H9 (cell line): ENCODE measurements at places on chromosomes 2 and 18. TPM values are rescaled to one million over a fixed set of nuclear protein-coding genes. Genes with fewer than 3 reads are reported as not detected.

PLB1 gene
- total RNA-seq, result 0.42 TPM in 1 of 2 replicates, not detected in the other

HOXD13 gene
- not detected in 2 replicates for total RNA-seq

ARHGAP25 gene
- 1.3 TPM in 2 replicates for total RNA-seq

CIB4 gene
- not detected in 2 replicates for total RNA-seq

PRR30 gene
- total RNA-seq, result not detected in 2 replicates

SP100 gene
- total RNA-seq, result 0.28 and 0.86 TPM in 2 replicates

EMILIN2 gene
- total RNA-seq, result 20.0 and 21.3 TPM in 2 replicates

ANKRD30B gene
- total RNA-seq, result not detected in 2 replicates

IMPACT gene
- 41.9 and 44.3 TPM in 2 replicates for total RNA-seq

LPIN2 gene
- 9.2 and 9.9 TPM in 2 replicates for total RNA-seq

TUBA3E gene
- total RNA-seq, result 0.13 and 0.26 TPM in 2 replicates

LRATD1 gene
- 0.31 and 0.39 TPM in 2 replicates for total RNA-seq

LYG1 gene
- 0.31 and 0.37 TPM in 2 replicates for total RNA-seq

GRB14 gene
- total RNA-seq, result 7.6 and 9.6 TPM in 2 replicates

MAB21L4 gene
- 0.15 and 0.37 TPM in 2 replicates for total RNA-seq

NMUR1 gene
- total RNA-seq, result 0.13 and 0.20 TPM in 2 replicates

TSPYL6 gene
- not detected in 2 replicates for total RNA-seq

COL6A3 gene
- 0.66 and 0.81 TPM in 2 replicates for total RNA-seq

ANKRD62 gene
- not detected in 2 replicates for total RNA-seq

BZW1 gene
- 366 and 370 TPM in 2 replicates for total RNA-seq

CTNNA2 gene
- total RNA-seq, result 4.5 and 5.5 TPM in 2 replicates

TPO gene
- total RNA-seq, result not detected in 2 replicates

OST4 gene
- total RNA-seq, result 214 and 215 TPM in 2 replicates

CD8B2 gene
- not detected in 2 replicates for total RNA-seq

MC5R gene
- not detected in 2 replicates for total RNA-seq

ITGB6 gene
- not detected in 2 replicates for total RNA-seq

GALNT5 gene
- total RNA-seq, result 0.13 and 0.17 TPM in 2 replicates

CRYGD gene
- total RNA-seq, result not detected in 2 replicates

KCNG3 gene
- 16.5 and 17.0 TPM in 2 replicates for total RNA-seq

PDIA6 gene
- total RNA-seq, result 296 and 301 TPM in 2 replicates

ANKRD53 gene
- 0.28 and 0.88 TPM in 2 replicates for total RNA-seq

ST6GAL2 gene
- 7.6 and 7.8 TPM in 2 replicates for total RNA-seq

SUCLG1 gene
- total RNA-seq, result 37.6 and 40.0 TPM in 2 replicates

OR6B2 gene
- total RNA-seq, result not detected in 2 replicates

FAM228B gene
- total RNA-seq, result 6.5 and 6.7 TPM in 2 replicates

ADRA2B gene
- total RNA-seq, result 2.7 TPM in 2 replicates
